ENCODE measurements at places on chromosomes 13 and 19.

- DNase-seq, result no peak
Measured at GRCh38 chr19:31257025-31257424, 92.2 kb downstream of the TSHZ3 start.

GRCh38 chr19:41621654-41622053 lies 5.2 kb downstream of the CEACAM4 start:
- DNase-seq, result no peak

DNA sequence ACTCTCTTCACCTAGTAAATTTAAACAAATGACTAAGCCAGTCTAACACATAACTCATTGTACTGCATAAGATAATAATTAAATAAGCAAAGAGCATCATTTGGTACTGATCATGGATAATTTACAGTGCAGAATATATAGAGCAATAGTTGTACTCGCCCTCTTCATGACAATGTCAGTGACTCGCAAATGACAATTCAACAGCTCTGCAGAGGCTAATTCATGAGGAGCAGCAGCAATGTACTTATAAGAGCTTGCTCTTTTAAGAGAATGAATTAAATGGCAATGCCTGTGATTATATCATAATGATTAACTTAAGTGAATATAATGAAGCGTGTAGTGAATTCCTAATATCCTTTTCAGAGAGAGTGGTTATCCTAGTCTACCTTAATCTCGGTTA lies 284.5 kb upstream of the PCDH20 start:
- no peak for DNase-seq

GRCh38 chr19:10749435-10750384 lies 31.8 kb downstream of the DNM2 start:
- DNase-seq, result no peak

All from activated T-helper 9 cell treated with anti-CD3 and anti-CD28 coated beads, Interleukin-2, amount 50 U/mL, for 16 hours (primary cell).